Right ventricle myocardium inferior (tissue), 1 donor: ENCODE measurements at places on chromosomes 13 and 19. TPM values are rescaled to one million over a fixed set of nuclear protein-coding genes. Genes with fewer than 3 reads are reported as not detected.

GRCh38 chr13:74210693-74211393, 76.6 kb upstream of the KLF12 start:
- no peak for DNase-seq

- DNase-seq, result no peak
These were observed 10.4 kb downstream of the CPB2 start for GRCh38 chr13:46094478-46094877.

DNA sequence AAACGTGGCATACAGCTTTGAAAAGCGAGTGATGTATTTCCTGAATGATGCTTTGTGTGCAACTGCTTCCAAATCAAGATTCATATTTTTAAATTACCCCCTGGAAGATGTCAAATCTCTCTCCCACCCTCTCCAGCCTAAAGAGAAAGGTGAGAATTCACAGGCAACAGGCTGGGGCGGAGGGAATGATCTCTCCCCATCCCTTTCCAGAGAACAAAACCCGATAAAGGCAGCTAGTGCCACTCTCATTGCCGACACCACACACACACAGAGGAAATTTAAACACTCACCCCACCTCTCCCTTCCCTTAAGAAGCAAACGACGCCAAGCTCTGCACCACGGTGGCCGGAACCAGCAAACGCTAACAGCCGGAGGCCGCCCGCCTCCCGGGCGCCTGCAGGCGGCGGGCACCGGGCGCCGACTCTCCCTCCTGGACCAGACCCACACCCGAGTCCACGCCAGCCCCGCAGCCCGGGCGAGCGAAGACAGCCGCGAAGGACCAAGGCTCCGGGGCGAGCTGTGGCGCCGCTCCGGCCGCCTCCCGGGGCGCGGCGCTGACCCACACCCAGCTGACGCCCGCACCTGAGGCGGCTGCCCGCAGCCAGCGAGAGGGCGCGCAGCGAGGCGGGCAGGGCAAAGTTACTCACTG, 477 bp downstream of the LNX2 start:
- DNase-seq, result peak; percentile 83

Gene ZFP14
- 3.2 TPM for total RNA-seq

Gene LRRC63
- not detected for total RNA-seq

DNA sequence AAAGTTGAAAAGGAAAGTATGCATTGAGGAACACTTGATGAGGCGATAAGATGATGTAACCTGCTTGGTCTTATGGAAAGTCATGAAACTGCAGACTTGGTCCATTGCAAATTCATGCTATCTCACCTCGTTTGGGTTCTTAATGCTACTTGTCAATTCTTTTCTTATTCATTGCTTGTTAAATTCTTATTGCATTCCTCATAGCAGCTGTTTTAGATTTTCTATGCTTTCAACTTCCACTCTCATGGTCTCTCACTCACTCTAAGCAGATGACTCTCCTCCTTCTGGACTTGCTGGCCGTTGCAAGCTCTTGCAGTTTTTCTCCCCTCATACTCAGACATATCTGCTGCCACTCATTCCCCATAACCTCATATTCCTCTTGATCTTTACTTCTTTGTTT, 67.8 kb upstream of the CSNK1A1L start:
- DNase-seq, result no peak

- DNase-seq, result no peak
These were observed 11.6 kb downstream of the CNFN start for GRCh38 chr19:42378225-42379215.

GRCh38 chr13:104592127-104592526, 1525.9 kb upstream of the SLC10A2 start:
- DNase-seq, result no peak
